BJ (cell line): ENCODE measurements at places on chromosomes 13 and 19.
A peak's percentile ranks its signal among the peaks of the same experiment; 100 is the strongest.

DNA sequence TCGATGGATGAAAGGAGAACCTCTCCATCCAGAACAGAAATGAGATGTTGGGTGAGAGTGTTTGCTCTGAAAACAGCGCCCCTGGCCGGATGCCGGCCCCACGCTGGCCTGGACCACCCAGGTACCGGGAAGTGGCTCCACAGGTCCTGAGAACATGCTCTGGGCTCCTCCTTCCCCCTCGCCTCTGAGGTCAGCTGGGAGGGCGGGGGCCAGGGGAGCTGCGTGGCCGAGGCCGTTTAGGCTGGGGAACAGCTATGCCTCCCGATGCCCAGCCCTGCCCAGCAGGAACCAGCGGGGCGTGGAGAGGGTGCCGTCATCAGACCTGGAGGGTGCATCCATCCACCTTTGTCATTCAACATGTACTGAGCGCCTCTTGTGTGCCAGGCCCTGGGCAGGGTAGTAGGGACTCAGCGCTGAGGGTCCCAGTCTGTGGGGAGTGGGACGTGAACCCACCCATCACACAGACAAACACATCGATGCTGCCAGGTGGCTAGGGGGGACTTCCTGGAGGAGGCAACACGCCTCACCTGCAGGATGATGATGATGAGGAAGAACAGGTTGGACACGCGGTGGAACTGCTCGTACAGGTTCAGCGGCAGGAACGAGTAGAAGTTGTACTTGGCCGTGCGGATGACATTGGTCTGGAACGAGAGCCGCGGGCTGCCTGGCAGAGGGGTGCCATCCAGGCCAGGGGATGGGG lies 4.2 kb downstream of the ATP8B3 start:
- DNase-seq, result no peak

GRCh38 chr19:49977881-49978280 lies 16.9 kb upstream of the SIGLEC11 start:
- no peak for DNase-seq

DNA sequence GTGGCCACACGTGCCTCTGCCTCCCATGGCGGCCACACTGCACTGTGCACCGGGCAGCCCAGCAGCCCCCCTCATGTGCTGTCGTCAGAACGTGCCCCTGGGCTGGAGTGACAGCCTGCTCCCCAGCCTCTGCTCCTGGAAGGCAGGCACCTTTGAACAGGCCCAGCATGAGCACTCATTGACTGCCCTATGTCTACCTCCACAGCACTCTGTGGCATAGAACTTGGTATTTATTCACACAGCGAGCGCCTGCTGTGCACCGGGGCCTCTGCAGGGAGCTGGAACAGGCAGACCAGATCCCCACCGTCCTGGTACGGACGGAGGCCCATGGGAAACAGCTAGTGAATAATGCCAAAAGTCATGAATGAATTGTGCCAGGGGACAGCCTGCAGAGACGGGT lies 53.7 kb downstream of the DPF1 start:
- DNase-seq, result no peak

DNA sequence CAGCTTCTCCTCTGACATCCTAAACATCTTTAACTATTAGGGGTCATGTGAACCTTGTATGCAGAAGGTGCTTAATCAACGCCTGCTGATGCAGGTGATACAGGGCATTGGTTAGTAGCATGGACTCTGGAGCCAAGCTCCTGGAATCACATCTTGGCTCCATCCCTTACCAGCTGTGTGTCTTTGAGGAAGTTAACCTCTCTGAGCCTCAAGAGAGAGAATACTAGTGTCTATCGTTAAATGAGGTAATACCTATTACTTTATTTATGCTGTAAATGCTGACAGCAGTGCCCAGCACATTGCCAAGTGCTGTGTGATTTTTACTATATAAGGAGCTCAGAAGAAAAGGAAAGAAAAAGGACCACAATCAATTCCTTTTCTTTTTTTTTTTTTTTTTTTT lies 11.2 kb upstream of the SELENOW start:
- no peak for DNase-seq

GRCh38 chr19:49700563-49700962 lies 9.6 kb downstream of the CPT1C start:
- no peak for DNase-seq

DNA sequence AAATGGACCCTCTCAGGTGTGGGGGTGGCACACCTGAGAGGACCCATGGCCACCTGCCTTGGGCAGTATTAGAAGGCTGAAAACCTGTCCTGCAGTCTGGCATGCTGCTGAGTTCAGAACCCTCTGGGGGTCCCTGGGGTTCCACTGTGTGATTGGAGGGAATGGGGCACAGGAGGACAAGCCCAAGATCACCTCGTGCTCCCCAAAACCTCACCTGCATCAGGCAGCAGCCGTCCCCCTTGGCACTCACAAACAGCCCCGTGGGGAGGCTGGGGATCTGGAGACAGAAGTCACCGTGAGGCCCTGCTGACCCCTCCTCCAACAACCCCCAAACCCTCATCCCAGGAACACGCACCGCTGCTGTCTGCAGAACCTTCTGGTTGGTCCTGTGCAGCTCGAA lies 14.5 kb downstream of the F2RL3 start:
- DNase-seq, result no peak

- no peak for DNase-seq
Measured at GRCh38 chr19:54279406-54279962, 1.4 kb downstream of the LILRB2 start.

DNA sequence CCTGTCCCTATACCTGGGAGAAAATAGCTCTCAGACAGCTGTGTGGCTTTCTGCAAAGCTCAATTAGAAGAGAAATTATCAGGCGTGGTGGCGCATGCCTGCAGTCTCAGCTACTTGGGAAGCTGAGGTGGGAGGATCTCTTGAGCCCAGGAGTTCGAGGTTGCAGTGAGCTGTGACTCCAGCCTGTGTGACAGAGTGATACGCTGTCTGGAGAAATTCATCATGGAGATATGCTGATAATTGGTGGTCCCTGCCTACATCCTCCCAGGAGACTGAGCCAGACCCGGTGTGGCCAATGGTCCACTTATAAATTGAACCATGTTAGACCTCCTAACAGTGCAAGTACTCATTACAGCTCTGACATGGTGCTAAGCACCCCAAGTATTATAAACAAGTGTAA lies 58.7 kb upstream of the ZNF599 start:
- no peak for DNase-seq

GRCh38 chr13:52811841-52812240 lies 36.6 kb downstream of the PCDH8 start:
- DNase-seq, result no peak

GRCh38 chr13:65642996-65643395 lies 1587.1 kb downstream of the PCDH9 start:
- DNase-seq, result no peak

- DNase-seq, result no peak
Measured at GRCh38 chr13:34521171-34521570, 420.9 kb upstream of the NBEA start.

- peak; percentile 9 for DNase-seq
Measured at GRCh38 chr13:39688699-39689405, 33.4 kb downstream of the COG6 start.

- DNase-seq, result no peak
Measured at GRCh38 chr19:28687296-28687695, 525.7 kb downstream of the UQCRFS1 start.

- no peak for DNase-seq
Measured at GRCh38 chr13:23695711-23696464, 125.7 kb downstream of the TNFRSF19 start.

DNA sequence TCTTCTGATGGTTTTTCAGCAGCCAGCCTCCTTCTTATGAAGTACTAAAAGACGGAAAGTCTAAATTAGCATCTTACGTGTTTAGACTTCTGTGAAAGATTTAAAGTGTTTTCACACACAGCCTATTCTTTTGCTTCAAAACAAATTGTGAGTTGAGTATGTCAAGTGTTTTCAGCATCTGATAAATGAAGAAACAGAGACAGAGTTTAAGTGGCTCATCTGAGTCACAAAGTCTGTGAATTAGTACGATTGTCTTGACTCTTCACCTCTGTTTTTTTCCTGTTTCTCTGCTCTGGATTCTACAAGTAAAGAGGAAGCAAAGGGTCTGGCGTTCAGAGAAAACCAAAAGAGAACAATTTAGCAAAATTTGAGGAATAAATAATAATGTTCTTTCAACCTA lies 116.4 kb downstream of the FRY start:
- no peak for DNase-seq

GRCh38 chr19:28843761-28844492 lies 369.0 kb downstream of the UQCRFS1 start:
- no peak for DNase-seq

DNA sequence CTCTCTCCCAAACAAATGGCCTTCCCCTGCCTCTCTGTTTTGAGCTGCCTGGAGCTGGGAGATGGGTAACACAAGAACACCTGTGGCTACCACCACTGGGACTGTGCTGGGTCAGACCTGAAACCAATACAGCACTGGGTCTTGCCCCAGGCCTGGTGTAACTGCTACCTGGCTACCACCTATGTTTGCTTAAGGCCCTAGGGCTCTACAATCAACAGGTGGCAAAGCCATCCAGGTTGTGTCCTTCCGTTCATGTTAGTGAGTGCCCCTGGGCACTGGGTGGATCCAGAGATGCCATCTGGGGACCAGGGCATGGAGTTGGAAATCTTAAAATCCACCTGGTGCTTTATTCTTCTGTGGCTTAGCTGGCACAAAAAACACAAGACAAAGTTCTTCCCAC lies 18.9 kb upstream of the LMO7 start:
- DNase-seq, result no peak

GRCh38 chr13:72884101-72884500 lies 102.2 kb downstream of the PIBF1 start:
- DNase-seq, result no peak

DNA sequence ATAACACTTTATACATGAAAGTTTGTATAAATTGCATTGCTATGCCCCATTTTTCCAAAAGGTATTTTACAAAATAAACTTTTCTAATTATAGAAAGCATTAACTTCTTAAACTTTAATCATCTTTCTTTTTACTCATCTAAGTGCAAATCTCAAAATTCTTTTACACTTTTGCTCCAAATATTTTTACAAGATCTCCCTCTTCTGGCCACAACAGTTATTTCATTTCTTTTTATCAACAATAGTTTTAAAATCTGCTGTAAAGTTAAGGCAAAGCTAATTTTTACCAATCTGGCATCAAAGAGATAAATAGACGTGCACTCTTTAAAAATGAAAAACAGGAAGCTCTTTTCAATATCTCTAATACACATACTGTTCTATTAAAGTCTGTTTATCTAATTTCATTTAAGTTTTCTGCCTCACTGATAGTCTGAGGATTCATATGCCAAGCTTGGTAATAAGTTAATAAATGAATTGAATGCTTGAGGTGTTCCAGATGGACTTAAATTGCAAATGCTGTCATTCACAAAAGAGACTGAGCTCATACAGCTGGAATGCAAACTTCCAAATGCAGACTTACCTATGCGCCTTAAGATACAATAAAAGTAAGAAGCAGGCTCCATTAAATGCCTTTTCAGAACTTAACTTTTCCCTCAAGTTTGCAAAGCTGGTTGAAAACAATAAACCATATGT lies 583.0 kb upstream of the ATXN8OS start:
- DNase-seq, result no peak

DNA sequence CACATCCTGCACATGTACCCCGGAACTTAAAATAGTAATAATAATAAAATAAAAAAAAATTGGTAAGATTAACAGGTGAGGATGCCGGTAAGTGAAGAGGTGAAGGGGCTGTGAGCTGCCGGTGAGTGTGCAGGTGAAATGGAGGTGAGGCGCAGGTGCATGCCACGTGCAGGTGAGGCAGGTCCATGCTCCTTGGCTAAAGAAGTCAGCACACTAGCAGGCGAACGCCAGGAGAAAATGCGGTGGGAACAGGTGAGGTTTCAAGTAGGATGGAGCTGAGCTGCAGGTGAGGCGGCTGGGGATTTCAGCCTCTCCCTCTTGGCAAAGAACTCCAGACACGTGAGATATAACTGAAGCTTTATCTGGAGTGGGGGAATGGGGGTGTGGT lies 7.5 kb upstream of the TNFSF14 start:
- no peak for DNase-seq

DNA sequence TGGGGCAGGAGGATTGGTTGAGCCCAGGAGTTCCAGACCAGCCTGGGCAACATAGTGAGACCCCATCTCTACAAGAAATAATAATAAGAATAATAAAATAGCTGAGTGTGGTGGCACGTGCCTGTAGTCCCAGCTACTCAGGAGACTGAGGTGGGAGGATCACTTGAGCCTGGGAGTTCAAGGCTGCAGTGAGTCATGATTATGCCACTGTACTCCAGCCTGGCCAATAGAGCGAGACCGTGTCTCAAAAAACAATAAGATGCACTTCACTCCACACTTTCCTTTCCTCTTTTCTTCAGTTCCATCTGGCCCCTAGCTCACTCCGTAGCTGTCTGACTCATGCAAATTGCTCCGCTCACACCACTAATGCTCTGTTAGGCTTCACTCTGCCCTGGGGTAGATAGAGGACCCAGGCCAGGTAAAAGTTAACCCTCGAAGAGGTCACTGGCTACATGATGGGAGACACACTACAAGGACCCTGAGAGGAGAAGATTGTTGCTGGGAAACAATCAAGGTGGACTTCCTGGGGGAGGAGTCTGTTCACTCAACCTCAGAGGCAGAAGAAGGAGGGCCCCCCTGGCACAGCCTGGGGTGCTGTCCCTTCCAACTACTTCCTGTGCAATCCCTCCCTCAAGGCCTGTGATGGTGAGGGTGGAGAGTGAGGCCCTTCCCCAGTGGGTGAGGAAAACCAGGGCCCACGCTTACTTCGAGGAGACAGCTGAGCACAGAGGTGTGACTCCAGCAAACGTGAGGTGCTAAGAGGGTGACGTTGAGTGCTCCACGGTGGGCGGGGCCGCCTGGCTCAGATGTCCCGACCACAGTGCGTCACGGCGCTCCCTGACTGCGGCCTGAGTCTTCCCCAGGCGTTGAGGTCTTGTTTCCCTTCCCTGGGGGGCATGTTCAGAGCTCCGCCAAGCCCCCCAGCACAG lies 8.8 kb upstream of the TNFSF9 start:
- DNase-seq, result no peak

- no peak for DNase-seq
Measured at GRCh38 chr19:6229216-6229913, 50.4 kb downstream of the MLLT1 start.

DNA sequence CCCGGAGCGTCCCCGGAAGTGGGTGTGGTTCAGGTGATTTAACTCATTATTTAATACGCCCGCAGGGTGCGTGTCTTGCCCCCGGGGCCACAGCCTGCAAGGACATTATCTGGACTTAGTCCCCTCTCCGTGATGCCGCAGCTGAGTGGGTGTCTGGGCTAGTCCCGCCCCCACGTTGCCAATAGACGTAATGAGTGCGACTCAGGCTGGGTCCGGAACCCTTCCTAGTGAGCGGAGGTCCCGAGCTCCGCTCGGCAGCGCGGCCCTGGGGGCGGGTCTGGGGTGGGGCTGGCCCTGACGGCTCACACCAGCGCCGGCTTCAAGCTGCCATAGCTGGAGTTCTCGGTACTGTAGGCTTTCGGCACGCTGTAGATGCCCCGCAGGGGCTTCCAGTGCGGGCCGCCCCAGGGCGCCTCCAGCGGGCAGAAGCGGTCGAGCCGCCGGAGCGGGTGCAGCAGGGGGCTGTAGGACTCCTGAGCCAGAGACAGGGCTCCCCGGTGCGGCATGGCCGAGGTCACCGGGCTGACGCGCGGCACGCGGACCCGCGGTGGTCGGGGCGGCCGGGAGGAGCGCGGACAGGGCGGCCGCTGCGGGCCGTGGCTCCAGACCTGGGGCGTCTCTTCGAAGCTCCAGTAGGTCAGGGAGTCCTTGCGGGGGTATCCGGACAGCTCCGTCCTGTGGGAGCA lies 918 bp upstream of the LHB start:
- no peak for DNase-seq

- peak; percentile 34 for DNase-seq
Measured at GRCh38 chr19:35757231-35757748, 461 bp upstream of the HSPB6 start.

GRCh38 chr13:99545361-99545760 lies 44.1 kb downstream of the TM9SF2 start:
- DNase-seq, result no peak

GRCh38 chr19:478976-479375 lies 17.3 kb upstream of the MADCAM1 start:
- DNase-seq, result no peak
